ENCODE measurements at places on chromosomes 11 and 22. TPM values are rescaled to one million over a fixed set of nuclear protein-coding genes. Genes with fewer than 3 reads are reported as not detected.

- no peak for DNase-seq
Observed at GRCh38 chr11:4049006-4049405, 45.6 kb upstream of the RRM1 start.

DNA sequence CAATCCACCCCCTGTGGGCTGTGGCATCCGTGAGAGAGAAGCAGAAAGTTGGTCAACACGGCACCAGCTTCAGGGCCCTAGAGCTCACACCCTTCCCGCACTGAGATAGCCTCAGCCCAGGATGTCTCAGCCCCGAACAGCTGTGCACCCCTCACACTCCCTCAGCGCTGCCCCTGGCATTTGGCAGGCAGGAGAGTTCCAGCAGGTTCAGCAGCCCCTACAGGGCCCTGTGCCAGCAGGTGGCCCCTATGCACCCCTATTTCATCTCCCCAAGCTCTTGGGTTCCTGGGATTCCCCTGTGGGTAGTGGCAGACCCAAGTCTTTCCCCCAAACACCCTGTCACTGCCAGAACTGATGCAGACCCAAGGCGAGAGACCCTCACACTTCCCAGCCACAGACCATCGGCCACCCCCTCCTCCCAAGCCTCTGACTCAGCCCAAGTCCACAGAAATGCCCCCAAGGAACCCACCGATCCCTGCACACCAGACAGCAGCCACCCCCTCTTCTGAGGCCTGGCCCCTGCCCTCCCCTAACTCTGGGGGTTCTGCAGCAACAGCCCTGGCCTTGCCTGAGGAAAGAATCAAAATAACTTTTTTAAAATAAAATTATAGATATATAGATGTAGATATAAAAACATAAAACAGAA lies 183.6 kb downstream of the IGLL1 start:
- DNase-seq: no peak

The MPPED2 gene
- total RNA-seq: not detected

The RIMBP3B gene
- 0.09 TPM for total RNA-seq

The ZP1 gene
- total RNA-seq: not detected

All from fibroblast of the aortic adventitia (primary cell).